ENCODE measurements at places on chromosomes 1 and 21. TPM values are rescaled to one million over a fixed set of nuclear protein-coding genes. Genes with fewer than 3 reads are reported as not detected.

DNA sequence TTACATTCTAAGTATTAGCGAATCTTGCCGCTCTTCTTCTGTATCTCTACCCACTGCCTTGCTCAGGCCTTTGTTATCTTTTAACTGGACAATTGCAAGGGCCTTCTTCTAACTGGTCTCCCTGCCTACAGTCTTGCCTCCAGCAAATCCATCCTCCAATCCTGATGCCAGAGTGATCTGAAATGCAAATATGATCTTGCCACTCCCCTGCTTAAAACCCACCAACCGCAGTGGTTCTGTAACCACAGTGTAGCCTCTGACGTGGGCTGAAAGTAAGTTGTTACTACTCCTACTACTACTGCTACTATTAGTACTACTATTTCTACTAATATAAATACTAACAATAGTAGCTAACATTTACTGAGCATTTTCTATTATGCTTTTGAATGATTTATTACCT, 12.4 kb downstream of the MOV10 start:
- no peak overlapping the region for H3K4me3 ChIP-seq
- no peaks in the 10 kb centered on the region for H3K27me3 ChIP-seq
- peaks cover 12% of the 10 kb centered on the region for H3K36me3 ChIP-seq
- no peak for DNase-seq
- no peaks in the 10 kb centered on the region for H3K4me1 ChIP-seq

GRCh38 chr1:43505077-43505780, 25.5 kb upstream of the PTPRF start:
- no peaks in the 10 kb centered on the region for H3K27me3 ChIP-seq
- no peak for DNase-seq
- no peaks in the 10 kb centered on the region for H3K36me3 ChIP-seq
- no peak overlapping the region for H3K27ac ChIP-seq

DNA sequence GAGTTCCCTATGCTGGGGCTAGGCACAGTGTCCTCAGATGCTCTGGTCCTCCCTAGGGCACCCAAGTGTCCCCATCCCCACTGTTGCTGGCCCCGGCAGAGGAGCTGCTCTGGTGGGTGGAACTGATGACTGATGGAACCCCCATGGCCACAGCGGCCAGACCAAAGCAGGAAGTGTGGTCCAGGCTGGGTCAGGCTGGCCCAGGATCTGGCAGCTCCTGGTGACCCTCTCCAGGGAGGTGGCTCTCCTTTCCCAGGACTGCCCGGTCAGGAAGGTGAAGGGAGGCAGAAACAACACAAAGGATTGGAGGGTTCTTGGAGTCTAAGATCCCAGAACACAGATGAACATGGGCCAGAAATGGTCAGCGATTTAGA, 1.1 kb downstream of the NKAIN1 start:
- H3K4me1 ChIP-seq: no peaks in the 10 kb centered on the region
- peaks cover 55% of the 10 kb centered on the region for H3K27me3 ChIP-seq
- peak overlapping the region; percentile 38 for H3K4me3 ChIP-seq
- no peaks in the 10 kb centered on the region for H3K36me3 ChIP-seq
- DNase-seq: no peak
- no peak overlapping the region for H3K27ac ChIP-seq

- no peaks in the 10 kb centered on the region for H3K4me1 ChIP-seq
- no peak for DNase-seq
- H3K27me3 ChIP-seq: peaks cover 3% of the 10 kb centered on the region
- no peak overlapping the region for H3K27ac ChIP-seq
- no peak overlapping the region for H3K4me3 ChIP-seq
Observed at GRCh38 chr1:209797978-209798639, 7.8 kb downstream of the IRF6 start.

GRCh38 chr1:147648933-147649332, 21.4 kb downstream of the ACP6 start:
- H3K4me3 ChIP-seq: no peak overlapping the region
- DNase-seq: no peak
- no peaks in the 10 kb centered on the region for H3K36me3 ChIP-seq
- no peak overlapping the region for H3K27ac ChIP-seq

GRCh38 chr1:36530261-36530660, 47.5 kb upstream of the CSF3R start:
- no peak for DNase-seq
- H3K36me3 ChIP-seq: no peaks in the 10 kb centered on the region
- H3K27ac ChIP-seq: no peak overlapping the region
- H3K4me3 ChIP-seq: no peak overlapping the region
- no peaks in the 10 kb centered on the region for H3K4me1 ChIP-seq

DNA sequence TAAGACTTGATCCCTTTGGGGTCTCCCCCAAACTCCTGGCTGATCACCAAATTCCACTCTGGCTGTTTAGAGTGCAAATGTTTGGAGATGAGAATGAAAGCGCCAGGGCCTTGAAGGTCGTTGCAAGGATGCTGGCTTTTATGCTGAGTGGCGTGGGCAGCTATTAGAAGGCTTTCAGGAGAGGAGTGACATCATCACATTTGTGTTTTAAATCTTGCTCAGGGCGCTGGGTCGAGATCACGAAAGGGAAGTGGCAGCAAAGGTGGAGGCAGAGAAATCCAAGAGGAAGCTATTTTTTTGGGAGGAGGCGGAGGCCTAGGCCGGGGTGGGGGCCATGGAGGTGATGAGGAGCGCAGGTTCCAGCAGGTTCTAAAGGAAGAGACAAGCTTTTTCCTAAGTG, 49.3 kb downstream of the PDE9A start:
- no peak for DNase-seq
- peaks cover 11% of the 10 kb centered on the region for H3K4me1 ChIP-seq

DNA sequence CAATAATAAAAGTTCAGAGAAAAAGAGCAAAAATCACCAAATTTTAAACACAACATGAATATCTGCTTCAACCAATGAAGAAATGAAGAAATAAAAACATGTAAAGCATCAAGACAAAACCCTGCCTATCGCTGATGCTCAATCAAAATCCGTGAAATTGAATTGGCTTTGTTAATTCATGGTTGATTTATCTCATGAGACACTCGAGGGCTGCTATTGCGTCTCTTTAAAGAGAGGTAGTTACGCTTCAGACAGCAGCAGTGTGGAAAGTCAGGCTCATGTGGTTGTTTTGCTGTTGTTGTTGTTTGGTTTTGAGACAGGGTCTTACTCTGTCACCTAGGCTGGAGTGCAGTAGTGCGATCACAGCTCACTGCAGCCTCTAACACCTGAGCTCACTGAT, 65.5 kb upstream of the RGS7 start:
- no peak overlapping the region for H3K27ac ChIP-seq
- no peaks in the 10 kb centered on the region for H3K4me1 ChIP-seq
- peak; percentile 1 for DNase-seq
- H3K27me3 ChIP-seq: peaks cover 36% of the 10 kb centered on the region

DNA sequence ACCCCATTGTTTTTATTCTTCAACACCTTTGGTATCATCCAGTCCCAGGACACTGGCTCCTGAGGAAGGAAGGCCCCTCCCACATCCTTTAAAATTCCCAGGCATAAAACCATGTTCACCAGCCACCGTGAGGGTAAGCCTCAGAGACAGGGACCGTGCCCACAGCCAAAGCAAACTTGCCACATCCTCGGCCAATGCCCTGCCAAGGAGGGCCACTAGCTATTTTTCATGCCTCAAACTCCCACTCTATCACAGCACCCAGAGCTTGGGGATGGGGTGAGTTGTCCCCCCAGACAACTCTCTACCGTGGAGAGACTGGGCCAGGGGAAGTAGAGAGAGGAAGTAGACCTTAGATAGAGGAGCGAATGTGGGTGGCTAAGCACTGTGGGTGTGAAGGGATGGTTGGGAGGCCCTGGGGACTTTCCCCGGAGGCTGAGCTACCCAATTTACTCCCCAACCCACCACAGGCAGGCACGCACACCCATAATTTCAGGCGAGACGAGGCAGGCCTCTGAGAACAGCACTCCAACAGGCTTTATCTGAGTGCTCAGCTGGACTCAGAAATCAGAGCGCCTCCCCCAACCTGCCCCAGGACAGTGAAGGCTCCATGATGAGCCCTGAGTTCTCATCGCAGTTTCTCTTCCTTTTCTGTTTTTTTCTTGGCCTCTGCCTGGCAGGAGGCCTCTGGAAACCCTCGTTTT, 15.9 kb upstream of the BTG2 start:
- H3K4me1 ChIP-seq: peaks cover 22% of the 10 kb centered on the region
- no peaks in the 10 kb centered on the region for H3K27me3 ChIP-seq
- no peak for DNase-seq
- H3K27ac ChIP-seq: peak overlapping the region; percentile 65
- no peaks in the 10 kb centered on the region for H3K36me3 ChIP-seq

- no peak overlapping the region for H3K27ac ChIP-seq
- no peak for DNase-seq
- H3K27me3 ChIP-seq: peaks cover 38% of the 10 kb centered on the region
- H3K36me3 ChIP-seq: no peaks in the 10 kb centered on the region
Observed at GRCh38 chr1:203163891-203164635, 11.6 kb downstream of the MYBPH start.

DNA sequence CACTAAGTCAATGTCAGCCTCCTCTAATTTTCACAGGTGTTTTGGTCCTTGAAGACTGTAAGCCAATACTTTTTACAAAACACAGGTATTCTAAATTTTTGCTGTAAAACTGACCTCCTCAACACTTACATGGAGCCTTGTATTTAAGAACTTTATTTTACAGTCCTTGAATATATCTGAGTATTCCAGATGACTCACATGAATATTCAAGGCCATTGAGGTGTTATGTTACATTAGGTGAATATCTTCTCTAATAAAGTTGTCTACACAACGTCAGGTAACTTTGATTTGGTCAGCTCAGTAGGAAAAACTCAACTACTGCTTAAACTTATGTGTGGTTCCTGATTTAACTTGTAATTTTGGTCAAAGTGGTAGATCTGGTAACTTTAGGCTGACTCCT, 254.2 kb downstream of the OLFM3 start:
- no peaks in the 10 kb centered on the region for H3K36me3 ChIP-seq
- H3K27me3 ChIP-seq: no peaks in the 10 kb centered on the region
- no peaks in the 10 kb centered on the region for H3K4me1 ChIP-seq
- no peak for DNase-seq
- H3K27ac ChIP-seq: no peak overlapping the region
- H3K4me3 ChIP-seq: no peak overlapping the region

DNA sequence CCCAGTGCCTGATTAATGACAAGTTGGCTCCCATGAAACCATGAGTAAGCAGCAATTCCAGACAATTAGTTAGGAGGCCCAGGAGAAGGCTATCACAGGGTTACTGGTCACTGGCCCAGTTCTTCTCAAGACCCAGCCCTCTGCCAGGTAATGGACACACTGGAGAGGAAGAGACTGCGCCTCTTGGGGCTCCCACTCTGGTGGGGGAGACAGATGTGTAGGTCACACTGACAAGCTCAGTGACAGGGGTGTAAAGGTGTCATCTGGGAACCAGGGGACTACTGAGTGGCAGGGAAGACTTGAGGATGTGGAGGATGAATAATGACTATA, 4.9 kb downstream of the HPCA start:
- H3K36me3 ChIP-seq: no peaks in the 10 kb centered on the region
- no peak overlapping the region for H3K27ac ChIP-seq
- no peak for DNase-seq
- peaks cover 11% of the 10 kb centered on the region for H3K27me3 ChIP-seq

GRCh38 chr1:48853006-48853405, 76.3 kb upstream of the BEND5 start:
- H3K36me3 ChIP-seq: no peaks in the 10 kb centered on the region
- H3K4me1 ChIP-seq: no peaks in the 10 kb centered on the region
- peak; percentile 68 for DNase-seq
- no peak overlapping the region for H3K4me3 ChIP-seq
- no peak overlapping the region for H3K27ac ChIP-seq
- no peaks in the 10 kb centered on the region for H3K27me3 ChIP-seq

DNA sequence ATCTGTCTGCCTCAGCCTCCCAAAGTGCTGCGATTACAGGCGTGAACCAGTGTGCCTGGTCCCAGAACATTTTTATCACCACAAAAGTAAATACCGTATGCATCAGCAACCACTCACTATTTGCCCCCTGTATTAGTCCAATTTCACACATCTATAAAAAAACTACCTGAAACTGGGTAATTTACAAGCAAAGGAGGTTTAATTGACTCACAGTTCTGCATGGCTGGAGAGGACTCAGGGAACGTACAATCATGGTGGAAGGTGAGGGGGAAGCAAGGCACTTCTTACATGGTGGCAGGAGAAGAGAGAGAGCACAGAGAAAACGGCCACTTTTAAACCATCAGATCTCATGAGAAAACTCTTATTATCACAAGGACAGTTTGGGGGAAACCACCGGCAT, 25.6 kb upstream of the CTH start:
- H3K27ac ChIP-seq: no peak overlapping the region
- no peak overlapping the region for H3K4me3 ChIP-seq
- no peaks in the 10 kb centered on the region for H3K4me1 ChIP-seq
- no peaks in the 10 kb centered on the region for H3K27me3 ChIP-seq
- no peak for DNase-seq
- no peaks in the 10 kb centered on the region for H3K36me3 ChIP-seq

- peak overlapping the region; percentile 57 for H3K27ac ChIP-seq
- peak; percentile 45 for DNase-seq
- H3K4me3 ChIP-seq: no peak overlapping the region
Observed at GRCh38 chr1:92951141-92951582, 10.1 kb downstream of the DIPK1A start.

DNA sequence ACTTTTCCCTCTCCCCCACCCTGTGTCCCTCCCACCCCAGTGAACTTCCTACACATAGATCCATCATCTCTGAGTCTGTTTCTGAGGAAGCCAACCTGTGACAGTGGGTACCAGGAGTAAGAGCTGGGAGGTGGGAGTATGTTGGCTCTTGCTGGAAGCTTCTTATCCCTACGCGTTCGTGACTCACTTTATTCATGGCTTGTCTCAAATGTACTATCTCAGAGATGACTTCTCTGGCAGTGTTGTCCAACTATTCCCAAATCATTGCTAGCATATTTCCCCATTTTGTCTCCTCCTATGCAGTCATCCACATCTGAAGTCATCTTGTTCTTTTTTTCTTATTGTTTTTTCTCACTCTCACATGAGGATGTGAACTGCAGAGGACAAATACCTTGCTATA, 88.0 kb downstream of the HIVEP3 start:
- no peak overlapping the region for H3K4me3 ChIP-seq
- no peaks in the 10 kb centered on the region for H3K27me3 ChIP-seq
- DNase-seq: no peak
- no peak overlapping the region for H3K27ac ChIP-seq
- no peaks in the 10 kb centered on the region for H3K4me1 ChIP-seq

DNA sequence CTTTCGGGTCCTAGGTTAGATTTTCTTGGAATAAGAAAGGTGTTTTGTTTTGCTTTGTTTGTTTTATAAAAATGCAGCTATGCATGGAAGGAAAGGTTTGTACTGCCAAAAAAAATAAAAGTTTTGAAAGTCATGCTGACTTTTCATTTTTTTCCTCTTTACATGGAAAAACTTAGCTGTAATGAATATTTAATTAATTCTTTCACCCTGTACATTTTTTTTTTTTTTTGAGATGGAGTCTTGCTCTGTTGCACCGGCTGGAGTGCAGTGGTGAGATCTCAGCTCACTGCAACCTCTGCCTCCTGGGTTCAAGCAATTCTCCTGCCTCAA, 48.7 kb downstream of the NENF start:
- no peak for DNase-seq
- H3K4me1 ChIP-seq: no peaks in the 10 kb centered on the region

The ANKRD65 gene
- total RNA-seq: not detected

The VANGL2 gene
- 20.9 TPM for total RNA-seq

The BCL2L15 gene
- total RNA-seq: 1.1 TPM

The STXBP3 gene
- 23.6 TPM for total RNA-seq

The PPM1J gene
- total RNA-seq: 0.52 TPM

The IL10 gene
- total RNA-seq: not detected

The ZSWIM5 gene
- 0.46 TPM for total RNA-seq

The KDF1 gene
- total RNA-seq: not detected

The APCS gene
- total RNA-seq: not detected

Data from A673 (cell line).